Myocyte (in vitro differentiated cells): ENCODE measurements at places on chromosomes 6 and 20. TPM values are rescaled to one million over a fixed set of nuclear protein-coding genes. Genes with fewer than 3 reads are reported as not detected.
A peak's percentile ranks its signal among the peaks of the same experiment; 100 is the strongest.

PLAGL1 gene
- total RNA-seq: 5.7 and 9.7 TPM in 2 replicates

GRCh38 chr20:15061955-15062354 is 724.5 kb upstream of the FLRT3 start:
- DNase-seq: no peak

GRCh38 chr6:87687296-87687695 is 14.7 kb downstream of the AKIRIN2 start:
- DNase-seq: no peak

AIF1 gene
- not detected in 2 replicates for total RNA-seq

CLPSL1 gene
- total RNA-seq: not detected in 2 replicates

- DNase-seq: peak; percentile 43
Measured at GRCh38 chr20:44583157-44583556, 778 bp downstream of the PKIG start.

GRCh38 chr6:10315034-10315433 is 99.8 kb downstream of the TFAP2A start:
- no peak for DNase-seq

DNA sequence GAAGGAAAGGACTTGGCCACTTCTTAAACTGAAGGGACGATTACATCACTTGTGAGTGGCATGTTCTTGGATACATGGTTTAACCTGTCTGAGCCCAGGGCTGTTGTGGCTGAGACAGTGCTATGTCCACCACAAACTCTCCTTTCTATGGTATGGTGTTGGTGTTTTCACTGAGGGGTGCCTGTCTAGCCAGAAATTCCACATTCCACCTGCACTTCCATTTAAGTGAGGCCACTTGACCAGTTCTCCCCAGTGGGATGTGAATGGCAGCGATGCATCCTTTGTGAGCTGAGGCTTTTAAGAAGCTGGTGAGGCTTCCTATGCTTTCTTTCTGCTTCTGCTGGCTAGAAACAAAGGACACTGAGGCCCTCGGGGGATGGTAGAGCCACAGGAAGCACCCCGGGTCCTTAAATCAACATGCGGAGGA is 151.4 kb upstream of the CHD6 start:
- DNase-seq: no peak

- no peak for DNase-seq
Measured at GRCh38 chr20:62721511-62722370, 13.1 kb downstream of the NTSR1 start.

GRCh38 chr6:130132286-130132701 is 90.5 kb downstream of the SAMD3 start:
- no peak for DNase-seq

DNA sequence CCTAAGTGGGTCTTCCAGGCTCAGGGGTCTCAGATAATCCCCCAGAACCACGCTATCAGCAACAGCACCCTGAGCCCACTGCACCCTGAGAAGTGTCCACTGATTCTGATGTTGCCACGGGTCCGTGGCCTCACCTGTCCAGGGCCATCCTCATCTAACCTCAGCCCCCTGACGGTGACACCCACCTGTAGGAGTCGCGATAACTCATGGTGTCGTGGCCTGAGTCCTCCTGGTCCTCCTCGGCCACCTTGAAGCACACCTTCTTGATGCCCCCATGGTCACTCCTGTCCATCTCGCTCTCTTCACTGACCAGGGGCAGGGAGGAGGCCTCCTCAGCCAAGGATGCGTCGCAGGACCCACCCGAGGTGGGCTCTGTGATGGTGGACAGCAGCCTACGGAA is 182.1 kb downstream of the PREX1 start:
- DNase-seq: no peak

DNA sequence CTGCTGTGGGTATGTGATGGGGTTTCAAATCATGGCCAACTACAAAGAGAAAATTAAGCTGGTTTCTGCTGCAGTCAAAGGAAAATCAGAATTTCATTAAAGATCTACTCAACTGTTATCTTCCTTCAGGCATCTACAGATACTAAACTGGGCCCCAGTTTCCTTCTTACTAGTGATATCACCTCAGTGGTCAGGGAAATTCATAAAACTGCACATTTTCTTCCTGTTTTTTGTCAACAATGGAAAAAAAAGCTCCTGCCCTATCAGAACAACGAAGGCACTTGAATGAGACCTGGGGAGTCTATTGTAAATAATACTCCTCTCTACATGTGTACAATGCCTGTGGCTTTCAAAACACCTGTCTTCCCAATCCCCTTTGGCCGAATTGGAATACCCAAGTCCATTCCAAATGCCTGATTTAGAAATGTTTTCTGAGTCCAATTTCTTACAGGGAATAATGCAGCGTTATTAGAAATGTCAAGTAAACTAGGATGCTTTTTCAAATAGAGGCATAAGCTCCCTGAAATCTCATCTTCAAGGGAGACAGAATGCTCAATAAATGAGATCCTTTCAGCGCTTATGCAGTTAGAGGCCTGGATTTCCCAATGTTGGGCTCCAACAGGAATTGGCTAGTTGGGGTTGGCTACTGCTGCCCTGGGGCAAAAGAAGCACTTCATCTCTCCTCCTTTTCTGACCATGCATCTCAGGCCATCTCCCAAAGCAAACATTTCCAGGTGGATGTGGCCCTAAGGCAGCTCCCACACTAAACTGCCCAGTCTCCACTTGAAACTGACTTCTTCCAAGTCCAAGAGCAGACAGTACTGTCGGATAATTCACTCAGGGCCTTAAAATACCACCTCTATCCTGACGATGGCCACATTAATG is 143.3 kb downstream of the NFATC2 start:
- DNase-seq: no peak

DNA sequence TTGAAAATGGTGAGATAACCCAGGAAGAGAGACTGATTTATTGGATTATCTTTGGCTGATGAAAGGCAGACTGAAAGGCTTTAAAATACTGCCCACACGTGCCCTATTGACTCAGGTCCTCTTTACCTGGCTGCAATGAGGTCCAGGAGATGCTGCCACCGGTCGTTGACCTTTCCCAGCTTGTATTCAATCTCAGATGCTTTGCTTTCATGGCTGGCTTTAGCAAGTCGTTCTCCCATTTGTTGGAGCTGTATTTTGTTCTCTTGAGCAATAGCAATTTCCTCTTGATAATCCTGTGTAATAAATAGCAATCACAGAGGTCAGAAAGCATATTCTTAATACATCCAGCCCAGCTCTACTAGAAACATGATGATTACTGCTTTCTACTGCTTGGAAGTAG is 368.8 kb downstream of the ESR1 start:
- no peak for DNase-seq

GRCh38 chr6:76682842-76683241 is 610.4 kb upstream of the IMPG1 start:
- peak; percentile 31 for DNase-seq

DNA sequence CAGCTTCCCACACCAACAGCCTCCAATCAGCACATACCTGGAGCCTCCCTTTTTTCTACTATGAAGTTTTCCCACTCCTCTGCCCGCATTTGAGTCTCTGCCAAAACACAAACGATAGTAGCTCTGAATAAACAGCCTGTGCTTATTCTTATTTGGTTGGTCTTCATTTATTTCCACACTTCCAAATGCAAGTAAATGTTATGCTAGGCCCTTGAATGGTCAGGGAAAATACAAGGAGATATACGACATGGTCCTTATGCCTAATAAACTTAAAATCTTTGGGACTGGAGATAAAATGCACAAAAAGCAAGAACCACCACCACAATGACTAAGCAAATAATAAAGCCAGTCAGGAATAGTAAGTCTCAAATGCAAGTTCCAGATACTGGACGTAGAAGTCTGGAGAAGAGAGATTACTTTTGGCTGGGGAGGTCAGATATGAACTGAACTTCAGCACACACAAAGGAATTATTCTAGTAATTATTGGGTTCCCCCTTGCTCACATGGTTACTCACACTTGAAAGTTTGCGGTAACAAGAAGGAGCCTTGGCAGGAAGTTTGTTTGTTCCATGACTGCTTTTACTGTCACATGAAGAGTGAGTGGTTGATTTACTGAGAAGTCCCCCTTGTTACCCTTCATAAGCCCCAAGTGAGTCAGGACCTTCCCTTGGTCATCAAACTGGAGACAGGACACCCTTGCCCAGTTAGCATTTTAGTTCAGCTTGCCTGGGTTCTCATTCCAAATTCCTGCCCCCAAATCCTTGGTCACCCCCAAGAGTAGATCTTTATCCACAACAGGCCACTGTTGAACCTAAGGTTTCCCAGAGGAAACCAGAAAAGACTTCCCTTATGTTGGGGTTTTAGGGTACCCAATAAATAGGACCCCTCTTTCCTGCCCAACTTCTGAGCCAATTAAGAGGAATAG is 511.2 kb upstream of the JARID2 start:
- peak; percentile 61 for DNase-seq

- DNase-seq: peak; percentile 22
Measured at GRCh38 chr6:79538106-79538971, 1.1 kb upstream of the LCA5 start.

MCHR2 gene
- total RNA-seq: not detected in 2 replicates

DNA sequence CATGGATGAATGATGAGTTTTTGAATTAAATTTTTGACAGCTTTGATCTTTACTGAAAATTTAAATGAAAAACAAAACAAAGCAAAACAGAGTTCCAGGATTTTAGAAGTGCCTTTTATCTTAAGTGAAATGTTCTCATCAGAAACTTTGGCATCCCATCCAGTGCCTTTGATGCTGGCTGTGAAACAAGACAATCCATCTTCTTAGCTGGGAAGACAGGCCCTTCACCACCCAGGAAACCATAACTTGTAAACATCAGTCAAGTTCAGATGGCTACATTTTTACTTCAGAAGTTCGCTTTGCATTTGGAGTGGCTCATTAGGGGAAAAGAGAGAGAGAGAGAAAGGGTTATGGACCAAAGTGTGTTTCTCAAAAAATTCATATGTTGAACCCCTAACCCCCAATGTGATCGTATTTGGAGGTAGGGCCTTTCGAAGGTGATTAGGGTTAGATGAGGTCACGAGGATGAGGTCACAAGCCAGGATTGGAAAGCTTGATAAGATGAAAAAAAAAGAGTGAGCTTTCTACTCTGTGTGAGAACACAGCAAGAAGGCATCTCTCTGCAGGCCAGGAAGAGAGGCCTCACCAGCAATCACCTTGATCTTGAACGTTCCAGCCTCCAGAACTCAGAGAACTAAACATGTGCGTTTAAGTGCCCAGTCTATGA is 366.5 kb downstream of the PRKN start:
- DNase-seq: no peak

SEL1L2 gene
- total RNA-seq: not detected in 2 replicates

DNA sequence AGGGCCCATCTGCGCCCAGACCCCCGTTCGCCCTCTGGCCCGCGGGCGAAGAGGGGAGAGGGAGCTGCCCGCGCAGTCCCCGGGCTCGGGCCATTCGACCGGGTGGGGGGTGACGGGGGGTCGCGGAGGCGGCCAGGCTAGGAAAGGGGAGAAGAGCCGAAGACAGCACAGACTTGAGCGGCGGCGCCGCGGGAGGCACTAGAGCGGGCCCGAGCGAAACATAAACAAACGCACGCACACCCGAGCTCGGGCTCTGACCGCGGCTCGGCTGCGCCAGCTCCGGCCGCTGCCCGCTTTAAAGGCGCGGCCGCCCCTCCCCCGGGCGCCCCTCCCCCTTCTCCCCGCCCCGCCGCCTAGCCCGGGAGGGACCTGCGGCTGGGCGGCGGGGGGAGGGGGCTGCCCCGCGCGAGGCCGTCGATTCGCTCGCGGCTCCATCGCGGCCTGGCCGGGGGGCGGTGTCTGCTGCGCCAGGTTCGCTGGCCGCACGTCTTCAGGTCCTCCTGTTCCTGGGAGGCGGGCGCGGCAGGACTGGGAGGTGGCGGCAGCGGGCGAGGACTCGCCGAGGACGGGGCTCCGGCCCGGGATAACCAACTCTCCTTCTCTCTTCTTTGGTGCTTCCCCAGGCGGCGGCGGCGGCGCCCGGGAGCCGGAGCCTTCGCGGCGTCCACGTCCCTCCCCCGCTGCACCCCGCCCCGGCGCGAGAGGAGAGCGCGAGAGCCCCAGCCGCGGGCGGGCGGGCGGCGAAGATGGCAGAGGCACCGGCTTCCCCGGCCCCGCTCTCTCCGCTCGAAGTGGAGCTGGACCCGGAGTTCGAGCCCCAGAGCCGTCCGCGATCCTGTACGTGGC is at the start of gene FOXO3:
Gene FOXO3 (plus strand): TSS at position 455 of the 846 bp plus-strand sequence. CDS start 292 bp downstream, at position 747.
- peak; percentile 90 for DNase-seq

DNA sequence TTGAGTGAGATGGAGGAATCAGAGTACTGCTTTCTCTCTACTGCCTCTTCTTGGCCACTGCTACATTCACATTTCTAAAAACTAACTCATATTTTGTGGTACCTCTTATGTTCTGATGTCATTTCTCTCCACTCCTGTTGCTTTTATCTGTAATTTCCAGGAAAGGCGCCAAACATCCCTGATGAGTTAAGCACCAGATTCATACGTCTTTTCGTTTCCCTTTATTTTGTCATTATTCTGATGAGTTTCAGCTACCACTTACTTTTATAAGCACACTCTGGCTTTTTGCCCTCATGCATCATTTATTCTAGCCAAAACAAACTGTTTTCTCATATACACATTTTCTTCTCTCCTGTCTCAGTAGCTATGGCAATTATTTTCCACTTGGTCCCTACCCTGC is 680.0 kb downstream of the RNF144B start:
- no peak for DNase-seq

ADGRF5 gene
- total RNA-seq: 0.03 TPM in 1 of 2 replicates, not detected in the other

- no peak for DNase-seq
Measured at GRCh38 chr6:74607934-74608333, 597.9 kb downstream of the COL12A1 start.

DNA sequence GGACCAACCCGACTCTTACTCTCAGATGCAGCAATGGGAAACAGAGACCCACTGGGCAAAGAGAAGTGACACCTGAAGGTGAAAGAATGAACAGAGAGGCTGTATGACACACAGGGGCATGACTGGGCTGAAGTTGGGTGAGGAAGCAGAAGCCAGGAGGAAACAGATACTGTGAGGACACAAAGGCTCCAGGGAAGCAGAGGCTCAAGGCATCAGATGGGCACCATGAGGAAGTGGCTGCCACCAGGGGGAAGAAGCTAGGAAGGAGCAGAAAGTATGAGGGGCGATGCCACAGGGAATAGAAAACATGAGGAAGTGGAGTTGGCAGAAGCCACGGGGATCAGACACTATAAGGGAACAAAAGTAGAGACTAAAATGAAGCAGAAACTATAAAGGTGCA is 30.9 kb upstream of the OCSTAMP start:
- no peak for DNase-seq

DNA sequence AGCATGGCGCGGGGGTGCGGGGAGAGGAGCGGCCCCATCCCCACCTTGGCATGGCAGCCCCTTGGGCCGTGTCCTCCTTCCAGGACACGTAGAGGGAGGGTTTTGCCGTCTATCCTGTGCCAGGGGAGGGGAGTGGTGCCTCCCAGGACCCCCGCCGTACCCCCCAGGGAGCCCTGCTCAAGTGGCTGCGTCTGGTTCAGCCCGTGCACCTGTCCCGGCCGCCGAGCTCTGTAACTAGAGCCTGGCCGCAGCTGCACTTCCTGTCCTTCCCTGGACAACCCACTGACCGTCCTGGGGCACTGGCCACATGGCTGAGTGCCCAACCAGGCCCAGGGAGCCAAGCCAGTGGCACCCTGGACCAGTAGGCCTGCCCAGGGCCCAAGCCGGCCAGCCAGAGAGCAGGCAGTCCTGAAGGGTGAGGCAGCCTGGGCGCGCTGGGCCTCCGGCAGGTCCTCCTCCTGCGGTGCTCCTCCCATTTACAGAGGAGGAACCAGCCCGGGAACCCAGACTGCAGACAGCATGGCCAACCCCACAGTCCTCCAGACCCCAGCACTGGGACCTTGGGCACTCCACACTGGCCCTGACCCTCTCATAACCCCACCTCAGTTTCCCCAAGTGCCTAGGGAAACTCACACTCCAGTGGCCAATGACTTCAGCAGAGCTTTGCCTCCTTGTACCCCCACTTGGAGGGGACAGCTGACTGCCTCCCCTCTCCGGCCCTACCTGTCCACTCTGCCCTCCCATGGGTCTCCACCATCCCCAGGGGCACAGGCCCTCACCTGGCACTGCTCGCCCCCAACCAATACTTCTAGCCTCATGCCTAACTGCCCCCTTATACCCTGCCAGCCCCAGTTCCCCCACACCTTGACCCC is 8.7 kb downstream of the LAMA5 start:
- DNase-seq: peak; percentile 97

JPH2 gene
- 263 and 339 TPM in 2 replicates for total RNA-seq
